C1 segment of cervical spinal cord (tissue), 14 donors: ENCODE measurements at places on chromosomes 12 and 14.
A peak's percentile ranks its signal among the peaks of the same experiment; 100 is the strongest.

- no peak for DNase-seq
These were observed 225.6 kb downstream of the VRK1 start for GRCh38 chr14:97022741-97023140.

GRCh38 chr14:100765991-100766390, 39.3 kb downstream of the DLK1 start:
- peak; percentile 22 for DNase-seq

GRCh38 chr12:65427646-65428045, 149.2 kb downstream of the MSRB3 start:
- no peak for DNase-seq

DNA sequence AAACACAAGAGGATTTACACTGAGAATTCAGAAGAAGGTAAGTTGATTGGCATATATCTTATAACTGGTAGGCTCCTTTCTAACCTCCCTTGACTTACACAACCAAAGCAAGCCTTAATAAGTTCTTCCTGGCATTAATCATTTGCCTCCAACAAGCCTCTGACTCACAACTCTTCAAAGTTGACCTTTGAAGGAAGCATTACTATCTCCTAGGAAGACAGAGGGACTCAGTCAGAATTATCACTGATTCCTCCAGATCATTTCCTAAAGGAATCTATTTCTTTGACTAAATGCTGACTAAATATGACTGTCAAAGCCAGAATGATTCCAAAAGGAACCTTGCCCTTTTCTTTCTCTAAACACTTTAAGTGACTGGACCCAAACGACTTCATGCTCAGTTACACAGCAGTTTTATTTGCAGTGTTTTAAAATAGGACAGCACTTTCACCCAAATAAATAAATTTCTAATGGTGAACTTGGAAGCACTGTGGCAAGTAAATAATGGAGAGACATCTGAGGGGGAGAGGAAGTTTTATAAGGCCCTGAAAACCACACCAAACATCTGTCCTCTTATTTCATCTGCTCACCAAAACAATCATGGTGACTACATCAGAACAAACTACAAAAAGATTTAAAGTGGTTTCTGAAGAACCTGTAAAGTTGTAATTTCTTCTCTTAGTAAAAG, 128.2 kb downstream of the KLHL28 start:
- no peak for DNase-seq
